ENCODE measurements at places on chromosomes 4 and X.

DNA sequence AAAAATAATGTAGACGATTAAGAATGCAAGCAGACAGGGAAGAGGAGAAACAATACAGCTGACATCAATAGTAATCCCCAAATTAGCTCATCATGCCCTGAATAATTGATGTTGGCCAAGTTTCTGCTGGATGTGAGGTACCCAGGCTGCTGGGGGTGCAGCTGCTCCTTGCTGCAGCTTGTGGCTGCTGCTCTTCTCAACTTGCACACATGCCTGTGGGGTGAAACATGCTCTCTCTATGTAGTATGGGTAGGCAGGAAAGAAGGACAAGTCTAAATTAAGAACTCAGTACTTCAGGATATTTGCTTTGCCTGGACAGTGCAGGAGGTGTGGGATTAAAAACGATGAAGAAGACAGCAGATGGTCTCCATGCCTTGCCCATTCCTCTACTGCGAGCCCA is 16.7 kb downstream of the EDA2R start:
- no peak for DNase-seq

DNA sequence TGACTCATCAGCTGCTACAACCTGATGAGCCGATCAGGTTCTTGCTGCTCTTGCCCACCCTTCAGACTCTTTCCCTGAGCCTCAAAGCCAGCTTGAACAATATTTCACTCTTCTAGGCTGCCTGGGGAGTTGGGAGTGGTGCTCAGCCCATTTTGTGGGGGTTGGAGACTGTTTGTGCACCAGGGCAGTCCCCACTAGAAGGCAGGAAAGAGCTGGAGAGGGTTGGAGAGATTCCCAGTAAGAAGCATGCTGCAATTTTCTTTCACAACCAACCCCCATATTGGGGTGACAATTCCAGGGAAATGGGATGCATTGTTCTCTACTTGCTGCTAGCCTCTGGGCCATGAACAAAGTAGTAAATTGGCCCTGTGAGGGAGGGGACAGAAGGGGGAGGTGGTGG is 44.1 kb downstream of the SLC16A2 start:
- no peak for DNase-seq

- no peak for DNase-seq
These were observed 153.3 kb downstream of the MID1IP1 start for GRCh38 chrX:38954520-38954919.

GRCh38 chr4:74555231-74555630 is 110.3 kb downstream of the AREG start:
- no peak for DNase-seq

DNA sequence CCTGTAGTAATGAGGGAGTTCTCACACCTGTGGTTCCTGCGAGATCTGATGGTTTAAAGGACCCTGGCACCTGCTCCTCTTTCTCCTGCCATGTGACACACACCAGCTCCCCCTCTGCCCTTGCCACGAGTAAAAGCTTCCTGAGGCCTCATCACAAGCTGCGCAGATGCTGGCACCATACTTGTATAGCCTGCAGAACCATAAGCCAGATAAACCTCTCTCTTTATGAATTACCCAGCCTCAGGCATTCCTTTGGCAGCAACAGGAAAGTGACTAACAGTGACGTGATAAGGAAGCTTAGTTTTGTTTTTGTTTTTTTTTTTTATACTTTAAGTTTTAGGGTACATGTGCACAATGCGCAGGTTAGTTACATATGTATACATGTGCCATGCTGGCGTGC is 130.9 kb downstream of the AFAP1 start:
- peak; percentile 44 for DNase-seq

- no peak for DNase-seq
These were observed 79.0 kb downstream of the CRMP1 start for GRCh38 chr4:5813882-5814255.

DNA sequence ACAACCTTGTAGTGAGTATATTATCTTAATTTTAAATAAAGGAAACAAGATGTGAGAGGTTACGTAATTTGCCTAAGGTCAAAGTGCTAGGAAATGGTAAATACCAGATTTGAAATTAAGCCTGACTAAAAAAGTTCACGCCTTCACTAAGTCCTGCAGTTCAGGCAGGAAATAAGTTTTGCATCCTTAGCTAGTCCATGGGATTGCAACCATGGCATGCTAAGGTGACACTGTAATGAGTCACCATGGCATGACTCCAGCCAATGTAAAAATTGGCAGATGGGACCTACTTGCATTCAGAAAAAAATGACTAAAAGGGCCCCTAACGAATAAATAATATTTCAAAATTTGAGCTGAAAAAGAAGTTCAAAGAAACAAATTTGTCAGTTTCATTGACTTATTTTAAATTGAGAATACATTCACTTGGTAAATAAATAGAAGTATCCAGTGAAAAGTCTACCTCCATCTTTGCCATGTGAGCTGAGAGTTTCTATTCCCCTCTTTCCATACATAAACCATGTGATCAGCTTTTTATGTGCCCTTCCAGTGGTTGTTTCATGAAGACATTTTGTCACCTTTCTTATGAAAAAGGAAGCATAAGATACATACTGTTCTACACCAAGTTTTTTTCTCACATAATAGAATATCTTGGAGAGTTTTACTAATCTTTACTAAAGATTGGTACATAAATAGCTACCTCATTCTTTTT is 72.4 kb downstream of the ANKRD50 start:
- DNase-seq: no peak

DNA sequence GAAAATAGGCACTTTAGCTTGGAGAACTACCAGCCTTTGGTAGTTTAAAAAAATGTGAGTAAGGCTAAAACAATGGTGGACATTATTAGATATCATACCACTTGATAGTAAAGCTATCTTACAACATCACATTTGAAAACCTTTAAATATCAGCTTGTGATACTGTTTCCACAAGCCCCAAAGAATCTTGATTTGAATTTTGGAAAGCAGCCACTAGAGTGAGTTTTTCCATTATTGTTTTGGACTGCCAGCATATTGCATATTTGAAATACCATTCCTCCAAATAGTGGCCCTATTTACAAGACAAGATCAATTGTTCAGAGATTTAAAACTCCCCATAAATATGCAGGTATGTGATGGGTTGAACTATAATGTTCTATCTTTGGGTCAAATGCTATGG is 303.0 kb upstream of the PRPS2 start:
- no peak for DNase-seq

- no peak for DNase-seq
These were observed 49.2 kb downstream of the ANAPC10 start for GRCh38 chr4:145048817-145049216.

- DNase-seq: no peak
These were observed 18.6 kb downstream of the PGRMC2 start for GRCh38 chr4:128268970-128269369.

DNA sequence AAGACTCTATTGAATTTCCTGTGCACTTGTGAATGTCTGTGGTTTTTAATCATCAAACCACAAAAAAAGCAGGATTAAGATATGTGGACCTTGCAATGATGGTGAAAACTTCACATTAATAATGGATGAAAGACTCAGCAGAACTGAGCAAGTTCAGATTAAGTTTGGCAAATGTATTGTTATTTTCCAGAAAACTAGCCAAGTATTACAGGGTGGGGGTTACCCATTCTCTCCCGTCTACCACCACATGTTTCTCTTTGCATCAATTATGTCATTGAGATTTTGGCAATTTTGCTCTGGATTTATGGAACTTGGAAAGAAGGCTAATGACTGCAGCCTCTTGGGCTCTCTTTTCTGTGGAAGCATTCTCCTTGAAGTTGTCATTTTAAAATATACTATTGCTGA is 577.1 kb downstream of the ANKRD50 start:
- DNase-seq: no peak

DNA sequence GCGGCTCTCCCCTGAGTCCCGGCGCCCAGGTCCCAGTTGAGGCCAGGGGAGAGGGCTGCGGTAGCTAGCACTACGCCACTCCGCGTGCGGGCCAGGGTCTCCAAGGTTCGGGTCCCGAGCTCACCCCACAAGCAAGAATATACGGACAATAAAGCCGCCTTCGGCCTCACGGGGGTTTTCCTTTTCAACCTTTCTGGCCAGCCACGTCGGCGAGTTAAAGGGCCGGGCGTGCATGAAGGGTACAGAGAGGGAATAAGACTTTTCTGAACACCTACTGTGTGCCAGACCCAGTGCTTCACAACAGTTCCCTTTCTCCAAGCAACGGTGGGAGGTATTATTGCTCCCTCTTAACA is 138.5 kb upstream of the ZIC3 start:
- no peak for DNase-seq

- DNase-seq: no peak
These were observed 229.8 kb upstream of the TEX13C start for GRCh38 chrX:125089761-125090445.

GRCh38 chr4:18082236-18082635 is 60.7 kb upstream of the LCORL start:
- no peak for DNase-seq

DNA sequence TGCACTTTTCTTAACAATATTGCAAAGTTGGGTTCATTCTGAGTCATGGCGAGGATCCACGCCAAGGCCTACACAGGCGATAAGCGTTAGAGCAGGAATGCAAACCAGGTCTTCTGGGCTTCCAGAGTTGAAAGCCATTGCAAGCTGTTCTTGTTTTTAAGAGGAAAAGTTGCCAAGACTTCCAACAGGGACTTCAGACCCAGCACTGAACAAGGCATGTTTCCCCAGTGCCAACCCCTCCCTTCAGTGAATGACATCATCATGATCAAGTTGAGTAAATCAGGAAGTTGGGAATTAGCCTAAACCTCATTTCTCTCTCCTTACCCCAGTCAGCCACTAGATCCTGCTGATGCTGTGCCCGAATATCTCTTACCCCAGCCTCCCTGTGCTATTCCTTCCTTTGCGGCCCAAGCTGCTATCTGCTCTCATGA is 355.1 kb downstream of the HS3ST1 start:
- DNase-seq: no peak

DNA sequence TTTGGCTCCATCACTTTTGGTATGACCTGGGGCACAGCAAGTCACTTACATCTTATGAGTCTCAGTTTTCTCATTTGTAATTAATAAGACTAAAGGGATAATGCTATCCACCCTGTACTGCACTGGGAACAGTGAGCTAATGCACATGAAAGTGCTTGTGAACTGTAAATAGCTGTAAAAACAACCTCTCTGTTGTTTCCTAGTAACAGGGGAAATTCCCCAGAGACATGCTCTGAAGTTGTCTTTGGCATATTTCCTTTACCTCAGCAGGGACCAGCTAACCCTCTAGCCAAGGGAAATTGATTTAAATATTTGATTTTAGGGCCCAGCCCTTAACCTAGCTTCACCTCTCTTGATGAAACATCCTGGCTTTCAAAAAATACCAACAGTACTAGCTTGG is 6.1 kb upstream of the CYSLTR1 start:
- no peak for DNase-seq

DNA sequence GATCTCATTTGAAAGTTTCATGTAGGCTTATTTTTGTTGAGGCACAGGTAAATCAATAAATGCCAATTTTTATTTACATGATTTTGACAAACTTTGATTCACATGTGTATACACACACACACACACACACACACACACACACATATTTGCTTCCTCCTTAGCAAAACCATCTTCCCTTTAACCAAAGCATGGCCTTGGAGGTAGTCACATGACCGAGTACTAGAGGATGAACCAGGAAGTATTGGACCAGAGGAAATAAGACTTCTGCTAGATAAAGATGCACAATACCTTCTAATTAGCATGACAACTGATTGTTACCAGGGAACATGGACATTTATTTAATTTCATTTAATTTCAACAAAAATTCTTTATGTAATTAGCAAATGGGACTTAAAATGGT is 23.4 kb upstream of the CFAP299 start:
- DNase-seq: no peak

Measured in trophoblast cell (in vitro differentiated cells and primary cell).